ENCODE measurements at places on chromosomes 12 and 14.

GRCh38 chr14:100399052-100399849, 76.1 kb downstream of the SLC25A47 start:
- peak; percentile 87 for ATAC-seq

GRCh38 chr12:57240066-57240921, 10.7 kb downstream of the STAC3 start:
- ATAC-seq = peak; percentile 31

GRCh38 chr12:75781532-75782046, 250.0 kb downstream of the PHLDA1 start:
- ATAC-seq = peak; percentile 87

DNA sequence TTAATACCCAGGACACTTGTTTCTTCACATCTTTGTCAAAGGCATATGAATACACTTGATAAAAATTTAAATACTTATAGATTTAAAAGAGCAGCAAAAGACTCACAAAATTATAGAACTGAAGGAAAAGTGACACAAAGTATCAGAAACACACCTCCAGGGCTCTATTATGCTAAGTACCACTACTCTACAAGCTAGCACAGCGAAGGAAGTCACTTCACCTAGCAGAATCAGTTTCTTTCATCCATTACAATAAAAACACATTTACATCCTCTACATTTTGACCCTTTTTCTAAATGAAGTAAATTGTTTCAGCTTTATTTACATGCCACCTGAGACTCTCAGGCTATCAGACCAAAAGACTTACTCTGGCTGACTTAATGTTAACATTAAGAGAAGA, 26.6 kb upstream of the PTPRB start:
- no peak for ATAC-seq

DNA sequence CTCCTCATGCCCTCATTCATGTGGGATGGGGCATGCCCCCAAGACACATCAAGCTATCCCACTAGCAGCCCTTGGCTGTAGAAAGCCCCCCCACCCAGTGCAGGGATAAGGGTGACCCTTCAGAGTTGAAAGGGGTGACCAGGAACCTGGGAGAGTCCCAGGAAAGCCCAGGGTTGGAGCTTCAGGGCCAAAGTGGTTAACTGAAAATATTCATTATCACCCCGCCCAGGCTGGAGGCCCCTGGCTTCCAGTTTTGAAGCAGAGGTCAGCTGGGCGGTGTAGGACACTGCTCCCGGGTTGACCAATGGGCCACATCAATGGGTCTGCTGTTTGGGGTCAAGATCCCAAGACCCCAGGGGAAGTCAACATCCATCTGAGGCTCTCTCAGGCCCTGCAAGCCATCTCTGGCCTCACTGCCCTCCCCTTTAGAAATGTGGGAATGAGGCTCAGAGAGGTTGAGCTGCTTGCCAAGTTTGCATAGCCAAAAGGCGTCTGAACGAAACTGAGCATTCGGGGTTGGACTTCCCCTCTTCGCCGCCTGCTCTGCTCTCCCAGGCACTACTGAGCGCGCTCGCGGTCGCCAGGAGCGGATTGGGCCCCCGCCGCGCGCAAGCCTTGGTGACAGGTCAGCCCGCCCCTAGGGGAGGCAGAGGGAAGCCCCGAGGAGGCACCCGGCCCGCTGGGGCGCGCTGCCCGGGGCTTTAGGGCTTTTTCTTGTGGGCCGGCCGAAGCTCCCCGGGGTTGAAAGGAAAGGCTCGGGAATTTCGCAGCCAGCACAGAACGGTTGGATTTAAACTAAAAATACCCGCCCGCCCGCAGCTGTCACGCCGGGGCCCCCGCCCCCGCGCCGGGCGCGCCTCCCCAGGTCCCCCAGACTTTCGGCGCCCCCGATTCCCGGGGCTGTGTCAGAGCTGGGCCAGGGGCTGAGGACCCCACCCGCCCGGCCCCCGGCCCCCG, 576 bp downstream of the SYNE3 start:
- peak; percentile 76 for ATAC-seq

DNA sequence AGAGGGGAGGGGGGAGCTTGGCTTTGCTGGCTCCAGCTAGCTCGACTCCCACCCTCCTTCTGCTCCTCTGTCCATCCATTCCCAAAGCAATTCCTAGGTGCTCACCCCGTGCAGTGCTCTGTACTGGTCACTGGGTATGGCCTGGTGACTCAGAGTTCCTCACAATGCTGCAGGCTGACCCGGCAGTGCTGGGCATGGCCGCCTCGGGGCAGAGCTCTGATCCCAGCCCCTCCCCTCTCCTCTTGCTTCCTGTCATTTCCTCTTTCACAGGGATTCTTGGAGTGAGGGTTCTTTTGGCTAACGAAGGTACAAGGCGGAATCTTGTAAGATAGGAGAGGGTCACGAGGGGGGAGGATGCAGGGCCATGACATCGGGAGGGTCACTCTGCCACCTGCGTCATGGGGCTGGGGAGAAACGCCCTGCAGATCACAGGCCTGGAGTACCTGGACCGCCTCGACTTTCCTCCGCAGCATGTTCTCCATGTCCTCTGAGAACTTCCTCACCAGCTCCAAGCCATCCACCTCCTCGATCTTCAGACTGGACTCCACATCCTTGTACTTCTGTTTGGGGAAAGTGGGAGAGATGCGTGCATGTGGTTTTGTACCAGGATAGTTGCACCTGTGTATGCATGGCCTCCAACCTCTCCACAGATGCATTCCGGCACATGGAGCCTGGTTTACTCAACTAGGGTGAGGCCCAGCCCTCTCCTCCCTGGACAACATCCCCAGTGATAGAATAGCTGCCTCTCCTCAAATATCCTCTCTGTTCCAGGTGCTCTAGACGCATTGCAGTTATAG, 5.7 kb downstream of the CACNA2D4 start:
- ATAC-seq = peak; percentile 97

- ATAC-seq = no peak
These were observed 147.2 kb upstream of the DYRK2 start for GRCh38 chr12:67501362-67501761.

- no peak for ATAC-seq
These were observed 36.8 kb downstream of the GOLGA5 start for GRCh38 chr14:92830902-92831301.

DNA sequence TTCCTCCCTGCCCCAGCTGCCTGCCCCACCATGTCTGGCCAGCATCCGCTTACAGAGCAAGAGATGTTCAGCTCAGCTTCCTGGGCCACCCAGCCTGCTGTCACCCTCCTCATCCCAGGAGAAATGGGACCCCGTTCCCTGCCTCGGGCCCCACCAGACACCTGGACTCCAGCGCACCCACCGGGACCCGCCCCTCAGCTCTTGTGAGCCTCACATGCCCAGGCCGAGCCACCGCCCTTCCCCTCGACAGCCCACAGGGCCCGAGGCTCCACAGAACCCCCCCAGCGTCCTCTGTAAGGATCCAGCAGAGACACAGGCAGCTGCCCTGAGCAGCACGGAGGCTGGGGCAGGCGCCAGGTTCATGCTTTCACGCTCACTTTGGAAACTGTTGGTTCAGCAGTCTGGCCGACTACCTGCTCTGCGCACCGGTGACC, 18.4 kb upstream of the C14orf180 start:
- ATAC-seq = peak; percentile 57

- no peak for ATAC-seq
These were observed 5.5 kb upstream of the PFDN5 start for GRCh38 chr12:53289891-53290290.

DNA sequence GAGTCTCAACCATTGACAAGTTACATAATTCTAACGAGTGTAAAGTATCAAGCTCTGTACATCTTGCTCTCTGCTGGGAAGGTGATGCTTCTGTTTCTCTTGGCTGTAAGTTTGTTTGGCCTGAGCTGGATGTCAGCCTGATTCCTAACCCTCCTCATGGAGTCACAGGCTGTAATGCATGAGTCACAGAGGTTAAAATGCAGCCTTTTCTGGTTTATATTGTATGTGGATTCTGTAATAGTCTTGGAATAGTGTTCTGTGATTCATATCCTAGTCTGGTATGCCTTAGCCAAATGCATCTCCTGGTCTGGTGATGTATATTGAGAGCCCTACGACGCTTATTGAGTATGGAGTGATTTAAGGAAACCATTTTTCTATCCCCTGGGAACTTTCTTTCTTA, 104.5 kb upstream of the FRMD6 start:
- peak; percentile 99 for ATAC-seq

DNA sequence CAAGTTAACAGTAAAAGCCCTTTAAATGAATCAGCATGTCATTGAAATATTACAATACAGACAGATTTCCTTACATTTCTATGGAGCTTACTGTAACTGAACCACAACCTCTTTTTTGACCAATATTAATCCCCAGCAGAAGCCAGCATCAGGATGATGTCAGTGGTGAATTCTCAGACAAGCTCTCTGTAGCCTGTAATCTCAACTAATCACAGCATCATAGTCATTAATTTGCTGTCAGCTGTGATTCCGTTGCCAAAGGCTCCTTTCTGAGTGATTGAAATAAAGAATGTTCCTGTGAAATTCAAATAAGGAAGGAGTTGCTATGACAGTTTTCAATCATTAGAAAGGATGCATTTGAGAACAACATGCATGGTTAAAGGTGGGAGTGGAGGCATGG, 323.1 kb downstream of the PDZRN4 start:
- ATAC-seq = peak; percentile 80

- ATAC-seq = no peak
These were observed 89.5 kb downstream of the TESC start for GRCh38 chr12:117009759-117010158.

DNA sequence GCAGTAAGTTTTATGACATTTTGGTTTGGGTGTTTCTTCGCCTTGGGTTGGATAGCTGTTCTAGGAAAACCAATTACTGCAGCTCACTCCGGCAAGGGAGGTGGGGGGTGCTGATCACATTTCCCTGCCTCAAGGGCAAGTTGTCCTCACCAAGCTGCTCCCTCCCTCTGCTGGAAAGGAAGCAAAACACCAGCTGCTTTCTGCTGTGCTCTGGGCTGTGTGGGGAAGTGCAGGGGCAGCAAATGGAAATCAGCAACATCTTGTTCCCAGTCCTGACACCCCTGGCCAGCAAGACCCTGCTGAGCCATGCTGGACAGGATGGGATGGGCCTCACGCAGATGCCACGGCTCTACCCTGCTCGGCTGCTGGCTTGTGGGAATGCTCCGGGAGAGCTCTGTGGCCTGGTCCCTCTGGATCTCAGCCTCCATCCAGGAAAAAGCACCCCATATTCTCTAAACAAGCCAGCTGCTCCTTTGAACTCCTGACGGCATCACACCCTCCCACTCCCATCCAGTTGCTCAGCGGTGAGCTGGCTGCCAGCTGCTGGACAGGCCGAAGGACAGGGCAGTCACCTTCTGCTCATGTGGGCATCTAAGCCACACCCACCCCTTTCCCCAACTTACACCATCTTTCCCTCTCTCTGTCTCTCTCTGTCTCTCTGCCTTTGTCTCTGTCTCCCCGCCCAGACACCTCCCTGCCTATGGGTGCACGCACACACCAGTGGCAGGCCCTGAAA, 52.4 kb upstream of the EIF5 start:
- ATAC-seq = peak; percentile 57

GRCh38 chr14:105144666-105145380, 23.8 kb downstream of the JAG2 start:
- no peak for ATAC-seq

GRCh38 chr12:42728770-42729534, 139.4 kb upstream of the PRICKLE1 start:
- no peak for ATAC-seq

GRCh38 chr14:87407344-87407743, 585.6 kb downstream of the GALC start:
- no peak for ATAC-seq

DNA sequence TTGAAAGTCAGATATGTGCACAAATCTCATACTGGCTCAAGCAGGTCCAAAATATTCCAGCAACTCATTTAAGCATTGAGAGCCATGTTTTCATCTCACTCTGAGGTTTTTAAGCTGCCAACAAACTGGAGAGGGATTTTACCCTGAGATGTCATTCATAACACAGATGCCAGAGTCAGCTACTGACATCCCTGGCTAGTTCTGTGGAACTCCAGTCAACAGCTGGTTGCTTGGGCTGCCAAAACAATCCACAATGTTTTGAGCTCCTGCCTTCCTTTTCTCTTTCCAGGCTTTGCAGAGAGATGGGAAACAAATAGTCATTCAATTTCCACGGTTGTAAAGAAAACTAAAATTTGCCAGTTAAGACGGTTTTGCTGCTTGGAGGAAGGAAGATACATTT, 621.2 kb upstream of the FBXO33 start:
- ATAC-seq = no peak

GRCh38 chr14:31993521-31993951, 83.6 kb upstream of the ARHGAP5 start:
- ATAC-seq = no peak

DNA sequence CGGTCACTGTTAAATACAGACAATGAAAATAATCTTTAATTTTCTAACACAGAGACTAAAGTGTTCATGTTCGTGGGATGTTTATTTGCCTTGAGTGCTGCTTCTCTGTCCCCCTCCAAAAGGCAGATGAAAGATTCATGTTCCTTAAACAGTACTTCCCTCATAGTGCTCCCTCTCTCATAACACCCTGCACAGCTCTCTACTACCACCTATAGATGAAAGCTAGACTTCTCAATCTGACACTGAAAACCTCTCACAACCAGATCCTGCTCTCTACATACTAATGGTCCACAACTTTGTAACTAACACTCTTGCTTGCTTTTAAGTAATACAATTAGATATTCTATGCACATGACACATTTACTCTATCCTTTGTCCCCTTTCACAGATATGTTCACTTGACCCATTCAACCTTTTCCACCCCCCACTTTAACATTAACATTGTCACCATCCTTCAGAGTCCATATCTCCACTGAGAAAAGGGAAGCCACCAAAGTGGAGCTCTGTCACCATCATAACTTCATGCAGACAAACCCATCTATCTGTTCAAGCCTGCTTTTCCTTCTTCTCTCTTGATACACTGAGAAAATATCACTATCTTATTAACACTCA, 266.4 kb upstream of the USP15 start:
- ATAC-seq = no peak

- peak; percentile 17 for ATAC-seq
These were observed 3.5 kb downstream of the LPAR5 start for GRCh38 chr12:6632026-6632983.

DNA sequence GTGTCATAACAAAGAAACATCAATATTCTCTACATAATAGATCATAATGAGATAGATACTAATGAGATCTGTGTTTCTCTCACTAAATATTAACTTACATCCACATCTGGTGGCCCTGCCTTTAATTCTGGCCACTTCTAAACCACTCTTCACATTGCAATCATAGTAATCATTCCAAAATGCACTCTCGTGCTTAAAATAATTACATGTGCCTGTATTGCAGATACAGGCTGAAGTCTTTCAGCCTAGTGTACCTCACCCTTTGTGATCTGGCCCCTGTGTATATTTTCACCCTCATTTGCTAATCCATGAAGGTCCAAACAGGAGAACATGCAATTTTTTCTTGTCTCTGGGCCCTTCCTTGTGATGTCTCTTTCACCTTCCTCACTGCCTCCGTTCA, 108.0 kb downstream of the LIN7A start:
- no peak for ATAC-seq

All from motor neuron (in vitro differentiated cells).